ENCODE measurements at places on chromosomes 4 and X. TPM values are rescaled to one million over a fixed set of nuclear protein-coding genes. Genes with fewer than 3 reads are reported as not detected.

GRCh38 chrX:104172121-104172520 lies 5.9 kb downstream of the FAM199X start:
- H3K4me1 ChIP-seq = peaks cover 12% of the 10 kb centered on the region
- no peak for DNase-seq
- no peaks in the 10 kb centered on the region for H3K36me3 ChIP-seq

Gene BTK
- total RNA-seq = not detected

DNA sequence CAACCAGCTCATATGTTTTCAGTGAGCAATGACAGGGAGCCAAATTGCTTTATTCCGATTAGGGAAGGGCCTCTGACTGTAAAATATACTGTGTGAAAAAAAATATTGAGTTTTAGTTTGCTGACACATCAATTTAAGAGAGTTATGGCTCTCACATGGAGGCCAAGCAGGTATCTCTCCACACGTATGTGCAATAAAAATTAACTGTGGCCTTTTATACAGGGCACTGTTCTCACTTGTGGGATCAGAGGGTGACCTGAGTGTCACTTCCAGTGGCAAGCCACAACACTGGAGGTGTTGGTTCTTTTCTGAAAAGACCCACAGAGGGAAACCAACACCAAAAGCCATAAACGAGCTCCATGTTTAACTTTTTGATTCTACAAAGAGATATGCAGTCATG lies 462.8 kb downstream of the MID1IP1 start:
- H3K4me1 ChIP-seq = no peaks in the 10 kb centered on the region
- no peak overlapping the region for H3K4me3 ChIP-seq
- H3K27ac ChIP-seq = no peak overlapping the region
- no peaks in the 10 kb centered on the region for H3K36me3 ChIP-seq

Gene CSAG2
- total RNA-seq = not detected

- no peaks in the 10 kb centered on the region for H3K4me1 ChIP-seq
- H3K27ac ChIP-seq = no peak overlapping the region
- no peaks in the 10 kb centered on the region for H3K27me3 ChIP-seq
- no peak overlapping the region for H3K4me3 ChIP-seq
- no peaks in the 10 kb centered on the region for H3K36me3 ChIP-seq
- DNase-seq = no peak
Measured at GRCh38 chrX:125810856-125811255, 355.2 kb downstream of the DCAF12L2 start.

Gene SLC25A53
- total RNA-seq = 10.0 TPM

GRCh38 chr4:145860446-145860845 lies 78.2 kb downstream of the ZNF827 start:
- H3K27ac ChIP-seq = no peak overlapping the region
- H3K36me3 ChIP-seq = no peaks in the 10 kb centered on the region
- H3K27me3 ChIP-seq = no peaks in the 10 kb centered on the region
- no peak overlapping the region for H3K4me3 ChIP-seq
- peaks cover 8% of the 10 kb centered on the region for H3K4me1 ChIP-seq

Gene ZNF157
- 0.26 TPM for total RNA-seq

GRCh38 chrX:20066968-20067708 lies 49.6 kb downstream of the MAP7D2 start:
- H3K4me3 ChIP-seq = no peak overlapping the region
- H3K4me1 ChIP-seq = no peaks in the 10 kb centered on the region
- H3K36me3 ChIP-seq = no peaks in the 10 kb centered on the region
- H3K27ac ChIP-seq = no peak overlapping the region
- no peak for DNase-seq

Gene IL21
- not detected for total RNA-seq

GRCh38 chr4:98779088-98779487 lies 120.7 kb upstream of the TSPAN5 start:
- DNase-seq = no peak
- H3K4me3 ChIP-seq = no peak overlapping the region
- no peaks in the 10 kb centered on the region for H3K36me3 ChIP-seq
- H3K27ac ChIP-seq = no peak overlapping the region
- no peaks in the 10 kb centered on the region for H3K4me1 ChIP-seq

DNA sequence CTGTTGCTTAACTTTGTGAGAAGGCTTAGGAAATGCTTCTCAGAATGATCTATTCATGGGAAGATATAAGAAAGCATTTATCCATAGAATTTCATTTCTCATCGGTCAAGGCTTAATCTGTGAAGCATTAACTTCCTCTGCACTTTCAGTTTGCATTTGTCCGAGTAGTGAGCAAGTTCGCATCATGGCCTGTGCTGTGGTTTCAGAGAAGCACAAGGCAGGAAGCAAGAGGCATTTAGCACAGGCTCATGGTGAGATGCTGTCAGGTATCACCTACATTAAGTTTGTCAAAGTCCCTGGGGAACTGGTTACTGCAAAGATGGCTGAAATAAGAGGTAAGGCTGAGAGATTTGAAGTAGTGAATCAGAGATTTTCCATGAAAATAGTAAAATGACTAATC lies 244.9 kb downstream of the NAP1L3 start:
- H3K36me3 ChIP-seq = no peaks in the 10 kb centered on the region
- DNase-seq = no peak
- H3K4me1 ChIP-seq = no peaks in the 10 kb centered on the region

DNA sequence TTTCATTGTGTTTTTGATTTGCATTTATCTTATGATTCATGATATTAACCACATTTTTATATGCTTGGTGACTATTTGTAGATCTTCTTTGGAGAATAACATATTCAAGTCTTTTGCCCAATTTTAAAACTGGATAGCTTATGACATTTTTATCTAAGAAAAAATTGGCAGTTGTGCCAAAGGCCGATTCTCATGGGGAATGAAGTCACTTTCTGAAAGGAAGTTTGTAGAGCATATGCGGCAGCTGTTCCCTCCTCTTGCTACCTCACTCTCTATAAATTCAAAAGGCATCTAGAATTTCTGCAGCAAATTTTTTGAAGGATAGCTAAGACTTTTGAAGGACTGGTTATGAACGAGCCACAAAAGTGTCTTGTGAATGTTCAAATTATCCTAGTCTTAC lies 2353.5 kb downstream of the ARAP2 start:
- no peaks in the 10 kb centered on the region for H3K36me3 ChIP-seq
- no peak for DNase-seq
- H3K27ac ChIP-seq = no peak overlapping the region
- no peak overlapping the region for H3K4me3 ChIP-seq
- no peaks in the 10 kb centered on the region for H3K27me3 ChIP-seq
- H3K4me1 ChIP-seq = no peaks in the 10 kb centered on the region

DNA sequence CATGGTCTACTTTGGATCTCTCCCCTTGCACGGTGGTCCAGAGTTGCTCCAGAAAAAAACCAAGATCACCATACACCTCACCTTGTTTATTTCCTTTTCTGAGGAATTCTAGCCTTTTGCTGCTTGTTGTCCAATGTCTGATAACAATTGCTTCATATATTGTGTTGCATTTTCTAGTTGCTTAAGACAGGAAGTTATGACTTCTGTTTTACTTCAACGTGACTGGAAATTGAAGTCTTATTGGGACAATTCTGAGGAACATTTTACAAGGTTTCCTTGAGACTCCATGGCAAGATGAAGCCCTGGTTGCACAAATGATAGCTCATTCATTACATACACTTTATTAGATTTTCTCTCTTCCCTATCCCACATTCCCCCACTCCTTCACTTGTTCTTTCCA lies 5.2 kb downstream of the CXCL1 start:
- no peaks in the 10 kb centered on the region for H3K36me3 ChIP-seq
- no peak overlapping the region for H3K4me3 ChIP-seq
- H3K27me3 ChIP-seq = peaks cover 3% of the 10 kb centered on the region
- H3K27ac ChIP-seq = no peak overlapping the region

DNA sequence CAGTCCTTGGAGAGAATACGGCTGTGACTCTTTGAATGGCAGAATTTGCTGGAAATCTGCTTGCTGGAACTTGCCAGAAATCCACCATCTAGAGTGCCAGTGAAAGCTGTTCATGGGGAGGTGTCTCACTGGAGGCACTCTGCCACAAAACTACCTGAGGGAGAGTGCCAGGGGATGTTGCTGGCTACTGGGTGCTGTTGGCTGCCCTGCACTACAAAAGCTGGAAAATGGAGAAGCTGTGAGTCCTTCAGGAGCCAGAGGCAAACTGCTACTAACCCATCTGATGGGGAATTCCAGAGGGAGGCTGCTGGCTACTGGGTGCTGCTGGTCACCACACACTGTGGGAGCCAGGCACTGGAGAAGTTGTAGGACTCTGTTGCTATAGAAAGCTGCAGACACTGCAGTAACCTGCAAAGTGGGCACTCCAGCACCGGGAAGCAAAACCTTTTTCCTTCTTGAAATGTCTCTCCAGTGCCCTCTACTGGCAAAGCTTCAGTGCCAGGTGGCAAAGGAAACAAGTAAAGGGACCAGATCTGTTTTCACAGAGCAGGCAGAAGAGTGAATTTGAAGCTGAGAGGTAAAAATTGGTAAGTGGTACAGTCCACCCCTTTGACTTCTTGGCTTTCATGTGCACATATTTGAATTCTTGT lies 47.8 kb upstream of the HSD17B10 start:
- no peaks in the 10 kb centered on the region for H3K36me3 ChIP-seq
- no peaks in the 10 kb centered on the region for H3K27me3 ChIP-seq
- H3K27ac ChIP-seq = no peak overlapping the region
- no peaks in the 10 kb centered on the region for H3K4me1 ChIP-seq
- peak; percentile 29 for DNase-seq
- no peak overlapping the region for H3K4me3 ChIP-seq

DNA sequence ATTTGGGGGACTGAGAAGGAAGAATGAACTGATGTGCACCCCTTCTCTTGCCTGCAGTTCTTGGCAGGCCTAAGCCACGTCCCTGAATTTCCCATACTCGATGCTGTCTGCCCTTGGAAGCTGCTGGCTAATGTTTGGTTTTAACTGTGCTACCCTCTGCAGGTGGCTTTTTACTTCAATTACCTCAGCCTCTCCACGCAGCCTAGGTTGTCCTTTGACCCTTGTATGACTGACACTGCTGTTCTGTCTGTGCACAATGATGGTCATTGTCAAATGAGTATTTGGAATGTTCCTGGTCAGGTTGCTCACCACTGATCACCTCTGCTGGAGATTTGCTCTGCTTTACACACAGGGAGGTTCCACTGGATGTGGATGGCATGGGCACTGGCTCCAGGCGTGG lies 137.1 kb downstream of the ZNF518B start:
- no peak overlapping the region for H3K27ac ChIP-seq
- no peaks in the 10 kb centered on the region for H3K27me3 ChIP-seq
- H3K4me3 ChIP-seq = no peak overlapping the region
- no peak for DNase-seq
- H3K4me1 ChIP-seq = no peaks in the 10 kb centered on the region
- no peaks in the 10 kb centered on the region for H3K36me3 ChIP-seq

DNA sequence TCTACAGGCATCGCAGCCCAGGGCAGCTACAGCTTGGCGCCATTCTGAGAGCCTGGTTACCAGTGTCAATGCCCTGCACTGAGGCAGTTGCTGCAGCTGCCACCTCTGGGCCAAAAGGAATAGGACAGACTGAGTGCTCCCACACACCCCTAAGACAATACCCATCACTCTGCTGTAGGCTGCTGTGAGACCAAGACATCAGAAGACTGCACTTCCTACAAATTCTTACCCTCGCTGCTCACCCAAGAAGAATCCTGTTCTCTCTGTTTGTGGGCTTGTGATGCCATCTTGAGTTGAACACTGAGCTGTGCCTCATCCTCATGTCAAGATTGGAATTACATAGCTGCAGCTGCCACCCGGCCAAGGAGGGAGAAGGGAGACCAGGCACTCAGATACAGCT lies 1847.0 kb upstream of the PCDH10 start:
- H3K27ac ChIP-seq = no peak overlapping the region
- no peaks in the 10 kb centered on the region for H3K27me3 ChIP-seq
- H3K36me3 ChIP-seq = no peaks in the 10 kb centered on the region
- no peak for DNase-seq
- H3K4me1 ChIP-seq = no peaks in the 10 kb centered on the region

Gene PLCXD1
- total RNA-seq = 1.7 TPM
